AG04450 (cell line): ENCODE measurements at places on chromosomes 3 and 15. TPM values are rescaled to one million over a fixed set of nuclear protein-coding genes. Genes with fewer than 3 reads are reported as not detected.

Gene PLSCR5
- not detected in 2 replicates for polyA plus RNA-seq

Gene NR1I2
- polyA plus RNA-seq = not detected in 2 replicates

DNA sequence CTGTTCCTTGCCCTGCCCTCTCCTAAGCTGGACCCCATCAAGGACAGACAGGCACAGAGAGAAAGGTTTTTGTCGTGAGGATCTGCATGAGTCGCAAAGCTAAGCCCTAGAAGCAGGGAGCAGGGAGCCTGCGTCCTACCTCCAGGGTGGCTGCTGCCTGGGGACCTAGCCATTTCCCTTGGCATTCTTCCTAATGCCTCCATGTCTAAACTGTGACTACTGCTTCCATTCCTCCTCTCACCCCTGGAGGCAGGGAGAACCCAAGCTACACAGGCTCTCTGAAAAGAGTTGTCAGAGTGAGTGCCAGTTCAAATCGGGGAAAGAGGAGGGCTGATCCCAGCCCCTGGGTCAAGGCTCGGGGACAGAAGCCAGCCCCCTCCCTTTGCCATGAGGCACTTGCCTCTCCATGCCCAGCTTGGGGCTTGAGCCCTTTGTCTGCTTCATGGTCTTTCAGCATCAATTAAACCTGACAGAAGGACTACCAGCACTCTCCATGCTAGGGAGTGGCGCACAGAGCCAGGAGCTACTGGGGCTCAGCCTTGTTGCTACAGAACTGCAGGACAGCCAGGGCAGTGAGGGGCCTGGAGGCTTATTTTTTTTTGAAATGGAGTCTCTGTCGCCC, 2.4 kb downstream of the GCHFR start:
- DNase-seq = no peak

DNA sequence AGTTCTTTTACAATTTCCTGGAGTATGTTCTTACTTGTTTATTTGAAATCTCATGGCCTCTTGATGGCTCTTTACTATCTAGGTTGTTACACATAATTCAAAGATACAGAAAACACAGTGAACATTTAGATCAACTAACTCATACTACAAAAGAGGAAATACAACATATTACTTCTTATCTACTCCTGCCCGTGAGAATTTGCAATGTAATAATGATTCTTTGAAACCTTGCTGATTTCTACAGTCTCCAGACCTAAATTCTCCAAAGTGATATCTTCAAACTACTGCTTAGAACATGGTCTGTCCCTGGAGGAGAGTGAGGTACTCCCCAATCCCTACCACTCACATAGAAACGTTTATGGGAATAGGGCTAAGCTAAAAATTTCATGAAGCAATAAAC, 29.9 kb upstream of the GOLGA8B start:
- no peak for DNase-seq

GRCh38 chr3:104909198-104909597, 457.5 kb upstream of the ALCAM start:
- DNase-seq = peak; percentile 73
